T-cell (primary cell): ENCODE measurements at places on chromosomes 7 and 10.

DNA sequence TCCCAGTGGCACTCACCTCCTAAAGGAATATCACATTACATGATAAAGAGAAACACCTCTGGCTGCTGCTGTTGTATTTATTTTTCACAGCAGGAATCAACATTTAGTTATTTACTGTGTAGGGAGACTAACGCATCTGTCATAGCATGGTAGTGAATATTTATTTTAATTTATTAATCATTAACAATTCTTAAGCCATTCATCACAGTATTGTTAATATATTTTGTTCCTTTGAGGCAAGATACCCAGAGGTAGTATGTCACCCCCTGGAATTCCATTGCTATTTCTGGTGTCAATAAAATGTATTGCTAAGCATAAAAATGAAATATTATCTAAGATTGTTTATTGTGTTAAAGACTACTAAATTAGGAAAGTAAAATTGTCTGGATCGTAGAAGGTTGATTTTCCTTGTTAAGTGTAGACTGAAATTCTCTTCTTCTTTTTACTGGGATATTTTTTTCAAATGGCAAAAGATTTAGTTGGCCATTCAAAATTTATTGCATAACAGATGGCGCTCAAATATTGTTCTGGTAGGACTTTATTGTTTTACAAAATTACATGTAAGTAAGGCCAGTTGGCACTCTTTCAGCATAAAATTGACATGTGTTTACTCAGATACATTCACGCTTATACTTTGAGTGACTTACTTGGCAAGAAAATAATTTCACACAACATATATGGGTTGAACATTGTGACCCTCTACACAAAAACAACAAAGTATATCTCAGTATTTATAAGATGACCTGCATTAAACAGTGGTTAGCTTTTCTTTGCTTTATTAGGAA is 1358.7 kb upstream of the SORCS1 start:
- DNase-seq: no peak

GRCh38 chr7:115558161-115558560 is 472.4 kb downstream of the TFEC start:
- DNase-seq: no peak

GRCh38 chr7:40310258-40310657 is 175.5 kb downstream of the SUGCT start:
- DNase-seq: no peak

- DNase-seq: no peak
These were observed 91.5 kb downstream of the PRPF18 start for GRCh38 chr10:13678101-13678843.

GRCh38 chr7:46908770-46909169 is 673.1 kb downstream of the TNS3 start:
- no peak for DNase-seq

DNA sequence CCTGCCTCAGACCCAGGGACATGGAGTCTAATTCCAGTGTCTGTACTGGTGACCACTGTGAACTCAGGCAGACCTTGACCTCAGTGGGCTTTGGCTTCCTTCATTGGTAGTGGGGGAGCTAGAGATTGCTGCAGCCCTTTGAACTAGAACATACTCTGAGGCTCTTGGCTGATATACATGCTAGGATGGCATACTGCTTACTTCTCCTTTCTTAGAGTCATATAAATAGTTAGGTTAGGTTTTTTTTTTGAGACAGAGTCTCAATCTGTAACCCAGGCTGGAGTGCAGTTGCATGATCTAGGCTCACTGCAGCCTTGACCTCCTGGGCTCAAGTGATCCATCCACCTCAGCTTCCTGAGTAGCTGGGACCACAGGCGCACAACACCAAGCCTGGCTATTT is 49.7 kb downstream of the TMEM178B start:
- DNase-seq: no peak

DNA sequence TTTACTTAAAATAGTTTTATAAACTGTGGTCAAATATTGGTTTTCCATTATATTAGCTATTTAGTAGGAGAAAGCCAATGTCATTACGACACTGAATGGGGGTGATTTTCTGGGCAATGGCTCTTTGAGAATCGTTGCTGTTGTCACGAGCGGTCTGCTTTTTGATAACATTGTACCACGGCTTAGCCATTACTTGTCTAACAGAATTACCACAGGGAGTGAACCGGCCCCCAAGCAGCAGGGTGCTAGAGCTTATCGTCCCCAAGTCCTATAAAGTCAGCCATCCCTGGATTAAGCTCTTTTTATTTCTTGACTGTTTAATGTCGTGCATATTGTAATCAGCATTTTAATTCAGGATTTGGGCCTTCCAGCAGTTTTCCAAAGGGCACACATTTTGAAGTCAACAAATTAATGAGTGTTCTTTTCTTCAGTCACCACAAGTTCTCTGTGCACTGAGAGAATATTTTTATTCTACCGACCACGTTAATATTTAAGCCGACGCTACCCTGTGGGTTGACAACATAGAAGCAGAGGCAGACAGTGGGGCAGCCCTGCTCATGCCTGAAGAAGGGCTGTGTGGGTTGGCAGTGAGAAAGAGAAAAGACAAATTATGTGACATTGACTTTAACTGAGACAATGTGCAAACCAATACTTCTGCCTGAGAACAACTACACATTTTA is 125.8 kb downstream of the ICA1 start:
- no peak for DNase-seq

- DNase-seq: no peak
These were observed 6.8 kb upstream of the ZNF783 start for GRCh38 chr7:149255174-149255573.

- DNase-seq: no peak
These were observed 128.2 kb downstream of the DOCK1 start for GRCh38 chr10:127033216-127034033.

DNA sequence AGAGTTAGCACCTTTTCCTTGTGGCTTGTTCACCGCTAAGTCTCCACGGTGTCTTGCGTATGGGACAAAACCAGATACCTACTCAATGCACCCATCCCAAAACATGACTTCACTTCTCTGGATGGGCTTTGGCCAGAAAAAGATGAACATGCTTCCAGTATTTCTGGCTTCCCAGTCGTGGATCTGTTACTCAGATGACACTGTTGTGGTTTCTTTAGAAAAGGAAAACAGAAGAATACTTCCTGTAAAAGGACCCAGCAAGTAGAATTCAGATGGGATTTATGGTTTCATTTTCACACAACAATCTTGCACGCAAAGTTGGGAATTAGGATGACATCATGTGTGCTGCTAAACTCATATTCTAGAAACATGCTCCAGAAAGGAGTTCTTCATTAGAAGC is 216.7 kb downstream of the ADAM12 start:
- DNase-seq: no peak

DNA sequence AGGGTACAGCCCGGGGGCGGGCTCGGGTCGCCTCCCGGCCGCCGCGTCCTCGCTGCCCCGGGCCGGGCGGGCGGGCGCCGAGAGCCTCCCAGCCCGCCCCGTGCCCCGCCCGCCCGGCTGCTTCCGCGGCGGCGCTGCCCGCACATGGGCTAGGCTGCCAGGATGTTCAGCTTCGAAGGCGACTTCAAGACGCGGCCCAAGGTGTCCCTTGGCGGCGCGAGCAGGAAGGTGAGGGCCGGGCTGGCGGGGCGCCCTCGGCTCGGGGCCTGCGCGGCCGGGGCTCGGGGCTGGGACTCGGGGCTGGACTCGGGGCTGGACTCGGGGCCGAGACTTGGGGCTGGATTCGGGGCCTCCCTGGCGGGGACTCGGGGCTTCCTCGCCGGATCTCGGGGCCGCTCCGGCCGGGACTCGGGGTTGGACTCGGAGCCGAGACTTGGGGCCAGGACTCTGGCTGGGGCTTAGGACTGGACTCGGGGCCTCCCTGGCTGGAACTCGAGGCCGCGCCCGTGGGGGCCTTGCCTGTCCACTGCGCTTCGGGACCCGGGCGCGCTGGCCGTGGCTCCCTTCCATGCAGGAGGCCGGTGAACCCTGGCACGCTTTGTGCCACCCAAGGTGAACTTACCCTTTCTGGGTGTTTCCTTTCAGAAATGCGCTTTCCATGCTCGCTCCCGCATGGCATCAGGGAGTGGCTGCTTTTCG is 534 bp downstream of the UBE3C start:
- DNase-seq: peak; percentile 61

DNA sequence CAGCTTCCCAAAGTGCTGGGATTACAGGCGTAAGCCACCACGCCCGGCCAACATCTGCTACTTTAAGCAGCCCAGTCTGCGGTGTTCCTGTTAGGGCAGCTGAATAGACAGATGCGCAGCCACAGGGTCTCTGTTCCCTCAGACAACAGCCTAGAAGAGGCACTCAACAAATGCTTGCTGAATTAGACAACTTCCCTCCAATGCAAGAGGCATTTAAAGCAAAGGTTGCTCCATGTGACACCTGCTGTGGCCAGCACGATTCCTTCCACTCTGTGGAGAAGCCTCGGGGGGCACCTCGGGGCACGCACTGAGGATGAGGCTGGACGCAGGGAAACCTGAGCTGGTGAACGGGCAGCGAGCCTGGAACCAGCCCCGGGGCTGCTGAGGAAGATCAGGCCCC is 237.8 kb downstream of the MAD1L1 start:
- no peak for DNase-seq

DNA sequence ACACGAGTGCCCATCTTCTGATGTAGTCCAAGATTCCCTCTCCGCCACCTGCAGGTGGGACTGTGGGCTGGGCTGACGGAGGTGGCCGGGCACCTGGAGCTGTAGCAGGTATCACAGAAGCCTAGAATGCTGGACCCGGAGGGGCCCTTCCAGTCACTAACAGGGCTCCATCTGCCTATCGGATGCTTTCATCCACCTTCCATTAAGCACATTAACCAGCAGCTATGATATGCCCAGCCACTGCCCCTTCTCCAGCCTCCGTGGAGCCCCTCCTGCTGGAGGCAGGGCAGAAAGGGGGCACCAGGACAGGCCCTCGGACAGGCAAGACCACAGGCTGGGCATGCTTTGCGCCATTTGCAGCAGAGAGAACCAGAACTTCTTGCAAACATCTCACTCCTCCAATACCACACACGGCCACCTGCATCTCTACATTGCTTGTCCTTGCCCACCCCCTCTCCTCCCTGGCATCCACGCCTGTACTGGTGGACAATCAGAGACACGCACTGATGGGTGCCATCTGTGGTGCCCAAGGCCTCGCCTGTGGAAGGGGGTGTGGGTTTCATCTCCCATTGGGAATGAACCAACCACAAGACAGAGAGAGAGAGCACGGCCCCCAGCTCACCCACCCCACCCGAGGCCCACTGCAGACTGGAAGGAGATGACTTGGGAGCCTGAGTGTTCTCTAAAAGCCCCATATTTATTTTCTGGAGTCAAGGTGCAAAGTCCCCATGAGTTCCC is 16.8 kb downstream of the PRKAG2 start:
- no peak for DNase-seq

GRCh38 chr7:139875821-139876241 is 46.8 kb downstream of the TBXAS1 start:
- no peak for DNase-seq

- no peak for DNase-seq
These were observed 8.3 kb upstream of the OCM start for GRCh38 chr7:5872326-5872725.

GRCh38 chr10:131876017-131876416 is 24.8 kb upstream of the PPP2R2D start:
- DNase-seq: no peak

DNA sequence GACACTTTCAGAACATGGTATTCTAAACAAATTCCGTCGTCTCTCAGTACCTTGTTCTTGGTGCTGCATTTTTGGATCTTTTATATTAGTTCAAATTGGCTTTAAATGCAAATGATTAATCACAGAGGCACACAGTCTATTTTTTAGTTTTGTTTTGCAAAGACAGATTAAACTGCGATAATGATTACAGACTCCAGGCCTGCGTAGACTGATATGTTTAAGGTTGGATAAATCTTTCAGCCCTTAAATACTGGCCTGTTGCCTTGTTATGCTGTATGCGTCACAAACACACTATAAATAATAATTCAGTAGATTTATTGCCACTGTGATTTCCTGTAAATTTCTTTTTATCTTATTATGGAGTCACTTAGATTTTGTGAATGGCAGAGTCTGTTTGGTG is 19.3 kb downstream of the CACNB2 start:
- no peak for DNase-seq

GRCh38 chr10:73874267-73875138 is at the start of gene CAMK2G:
Gene CAMK2G, minus strand, starts transcription at chr10:73874555. Its CDS starts 94 bp downstream, at chr10:73874461.
- DNase-seq: peak; percentile 81

DNA sequence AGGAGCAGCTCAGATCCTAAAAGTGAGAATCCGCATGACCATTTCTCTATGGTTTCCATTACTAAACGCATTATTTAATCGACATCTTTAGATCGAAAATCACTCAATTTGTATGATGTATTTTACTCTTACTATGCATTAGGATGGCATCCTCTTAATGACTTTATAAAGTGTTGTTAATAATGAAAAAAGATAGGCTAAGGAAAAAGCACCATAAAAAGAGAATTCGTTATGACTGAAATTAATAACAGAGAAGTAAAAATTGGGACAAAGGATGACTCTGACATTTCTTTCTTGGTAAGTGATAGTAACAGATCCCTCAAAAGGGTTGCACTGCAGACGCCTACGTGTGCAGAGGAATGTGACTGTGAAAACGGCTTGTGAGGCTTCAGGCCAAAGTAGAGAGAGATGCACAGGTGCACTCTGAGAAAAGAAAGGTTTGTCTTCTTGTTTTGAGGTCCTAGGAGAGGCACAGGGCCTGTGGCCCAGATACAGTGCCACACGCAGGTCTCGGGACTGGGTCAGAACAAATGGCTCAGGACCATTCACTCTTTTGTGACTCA is 23.0 kb upstream of the RBM33 start:
- DNase-seq: no peak

DNA sequence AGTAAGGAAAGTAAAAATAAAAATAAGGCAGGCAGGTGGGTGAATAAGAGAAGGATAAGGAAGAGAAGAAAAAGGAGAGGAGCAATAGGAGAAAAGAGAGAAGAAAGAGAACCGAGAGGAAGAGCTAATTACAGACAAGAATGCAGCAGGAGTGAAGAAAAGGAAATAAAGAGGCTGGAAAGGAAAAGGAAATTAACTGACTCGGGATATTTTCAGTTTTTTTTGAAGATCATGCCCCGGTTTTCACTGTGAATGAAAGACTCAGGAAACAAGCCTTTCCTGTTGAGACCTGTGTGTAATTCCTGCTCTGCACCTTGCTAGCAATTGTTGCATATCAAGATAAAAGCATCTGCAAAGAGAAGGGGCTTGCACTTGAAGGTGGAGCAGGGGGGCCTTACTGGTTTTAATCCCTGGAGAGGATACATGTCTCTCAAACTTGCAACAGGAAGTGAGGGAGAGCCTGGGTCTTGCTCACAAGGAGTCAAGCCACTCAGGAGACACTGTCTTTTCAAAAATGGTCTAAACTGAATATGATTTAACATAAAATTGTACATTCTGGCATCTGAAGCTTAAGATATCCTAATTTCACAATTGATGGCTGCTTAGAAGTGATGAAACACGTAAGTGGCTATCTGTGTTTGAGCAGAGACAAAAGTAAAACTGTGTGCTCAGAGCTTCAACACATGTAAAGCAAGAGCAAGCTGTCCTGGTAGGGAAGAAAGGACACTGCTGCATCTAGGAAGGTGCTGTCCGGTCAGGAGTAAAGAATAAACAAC is 157.6 kb downstream of the FAM107B start:
- DNase-seq: no peak
